C1 segment of cervical spinal cord (tissue), 14 donors: ENCODE measurements at places on chromosomes 3 and 15.

GRCh38 chr3:174397848-174398247 is 461.3 kb upstream of the NAALADL2 start:
- DNase-seq = no peak

DNA sequence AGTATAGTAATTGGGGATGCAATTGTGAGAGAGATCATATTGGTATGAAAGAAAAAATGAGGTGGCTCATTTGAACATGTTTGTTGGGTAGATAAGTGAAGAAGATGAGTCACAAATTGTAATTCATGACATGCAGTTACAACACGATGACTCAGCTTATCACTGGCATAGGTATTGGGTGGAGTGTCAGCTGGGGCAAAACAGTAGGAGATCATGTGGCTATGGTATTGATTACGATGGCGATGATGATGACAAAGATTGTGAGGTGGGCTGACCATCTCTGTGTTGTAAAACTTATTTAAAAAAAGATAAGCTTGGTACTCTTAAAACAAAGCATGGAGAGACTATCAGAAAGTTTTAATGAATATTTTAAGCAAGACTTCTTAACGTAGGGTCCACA is 11.6 kb upstream of the DPH6 start:
- DNase-seq = no peak

DNA sequence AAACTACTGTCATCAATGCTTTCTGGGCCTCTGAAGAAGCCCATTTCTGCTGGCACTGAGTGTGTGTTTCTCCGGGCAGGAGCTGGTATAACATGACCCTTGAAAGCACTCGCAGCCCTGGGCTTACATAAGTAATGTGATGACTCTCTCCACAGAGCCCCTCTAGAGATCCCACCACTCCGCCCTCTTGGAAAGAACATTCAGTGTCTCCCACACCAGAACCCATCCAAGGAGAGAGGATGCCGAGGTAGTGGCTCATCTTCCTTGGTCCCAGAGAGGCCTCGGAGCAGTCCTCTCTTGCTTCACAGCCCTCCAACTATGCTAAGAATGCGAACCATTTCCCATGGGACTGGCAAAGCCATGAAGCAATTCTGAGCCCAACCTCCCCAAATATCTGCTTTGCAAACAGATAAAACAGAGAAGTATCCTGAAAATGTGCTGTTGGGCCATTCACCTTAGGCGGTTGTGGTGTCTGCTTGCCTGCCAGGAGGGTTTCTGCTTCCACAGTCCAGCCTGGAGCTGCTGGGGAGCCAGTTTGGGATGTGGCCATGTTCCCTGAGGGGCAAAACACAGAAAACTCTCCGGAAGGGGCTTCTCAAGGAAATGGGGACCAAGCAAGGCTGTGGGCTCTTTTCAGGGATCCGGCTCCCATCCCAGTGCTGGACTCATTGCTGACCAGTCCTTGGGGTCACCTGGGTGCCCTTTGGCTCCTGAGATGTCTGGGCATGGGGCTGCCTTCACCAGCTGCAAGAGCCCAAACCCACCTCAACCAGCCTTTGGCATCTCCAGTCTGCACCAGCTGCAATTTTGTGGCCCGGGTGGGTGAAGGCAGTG is 47.3 kb downstream of the AMOTL2 start:
- no peak for DNase-seq

GRCh38 chr3:119562307-119562961 is 3.0 kb upstream of the CD80 start:
- DNase-seq = no peak

DNA sequence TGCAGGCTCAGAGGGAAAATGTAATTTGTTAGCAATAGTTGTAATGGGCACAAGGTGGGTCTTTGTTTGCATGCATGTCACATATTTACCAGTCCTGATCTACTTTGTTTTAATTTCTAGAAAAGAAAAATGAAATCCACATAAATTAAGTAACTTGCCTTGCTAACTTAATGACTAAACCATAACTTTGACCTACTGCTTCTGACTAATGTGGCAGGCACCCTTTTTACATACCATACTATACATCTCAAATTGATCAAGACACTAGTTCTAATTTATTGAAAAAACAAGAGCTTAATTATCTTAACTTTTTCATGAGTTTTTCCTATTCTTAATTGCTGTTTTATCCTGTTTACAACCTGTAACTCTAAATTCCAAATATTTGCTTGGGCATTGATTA is 93.2 kb downstream of the ATP11B start:
- no peak for DNase-seq

- DNase-seq = no peak
Observed at GRCh38 chr15:68080334-68080733, 26.2 kb downstream of the PIAS1 start.

- no peak for DNase-seq
Observed at GRCh38 chr3:136142592-136142991, 53.5 kb downstream of the MSL2 start.

- no peak for DNase-seq
Observed at GRCh38 chr3:66803206-66803605, 194.9 kb upstream of the KBTBD8 start.
